ENCODE measurements at places on chromosomes 1 and 21.

- DNase-seq: no peak
These were observed 151.3 kb upstream of the GJB5 start for GRCh38 chr1:34603594-34603993.

DNA sequence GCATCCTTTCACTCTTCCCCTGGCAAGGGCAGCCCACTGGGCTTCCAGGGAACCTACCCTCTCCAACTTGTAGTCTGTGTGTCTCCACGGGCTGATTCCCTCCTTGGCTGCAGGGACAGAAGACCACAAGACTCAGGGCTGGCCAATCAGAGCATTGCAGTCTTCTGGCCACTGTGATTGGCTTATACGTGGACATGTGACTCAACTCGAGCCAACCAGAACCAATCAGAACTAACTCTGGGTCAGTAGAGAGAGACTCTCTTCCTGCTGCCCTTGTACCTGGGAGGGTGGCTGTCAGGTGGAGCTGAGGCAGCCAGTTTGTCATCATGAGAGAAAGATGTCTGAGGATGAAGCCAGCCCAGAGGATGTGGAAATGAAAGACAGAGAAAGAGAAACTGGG is 64.0 kb downstream of the DHRS3 start:
- DNase-seq: no peak

DNA sequence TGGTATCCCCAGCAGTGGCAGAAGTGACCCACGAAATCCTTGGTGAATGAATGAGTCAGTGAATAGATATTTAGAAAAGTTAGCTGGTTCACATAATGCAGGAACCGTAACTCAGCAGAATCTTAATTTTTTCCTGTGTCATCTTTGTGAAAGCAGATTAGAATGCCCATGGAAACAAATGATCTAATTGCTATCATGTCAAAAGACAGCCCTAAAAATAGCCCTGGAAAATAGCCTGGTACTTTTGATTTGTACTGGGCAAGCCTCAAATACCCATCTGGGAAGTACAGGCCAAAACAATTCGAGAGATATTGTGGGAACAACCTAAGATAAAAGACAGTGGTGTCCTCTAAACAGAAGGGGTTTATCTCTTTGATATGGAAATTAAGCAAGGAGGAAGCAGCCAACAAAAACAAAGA is 21.1 kb downstream of the FYB2 start:
- DNase-seq: peak; percentile 23

DNA sequence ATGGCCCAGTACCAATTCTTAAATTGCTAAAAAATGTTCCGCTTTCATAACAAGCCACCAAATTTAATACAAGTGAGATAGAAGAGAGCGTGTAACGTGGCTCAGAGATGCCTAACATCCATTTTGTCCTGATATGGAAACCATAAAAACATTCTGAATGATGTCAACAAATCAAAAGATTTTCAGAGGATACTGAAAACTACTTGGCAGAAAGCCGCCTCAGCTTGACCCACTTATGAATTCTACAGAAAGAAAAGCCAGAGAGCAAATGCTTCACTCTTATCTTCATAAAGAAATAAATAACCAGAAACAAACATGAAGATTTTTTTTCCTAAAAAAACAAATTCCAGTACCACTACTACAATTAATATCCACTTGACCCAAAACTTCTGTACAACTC is 41.2 kb downstream of the OMA1 start:
- no peak for DNase-seq

- DNase-seq: no peak
These were observed 132.4 kb downstream of the HMGB4 start for GRCh38 chr1:33996281-33996680.

GRCh38 chr1:30371179-30371788 is 352.1 kb downstream of the MATN1 start:
- DNase-seq: no peak

DNA sequence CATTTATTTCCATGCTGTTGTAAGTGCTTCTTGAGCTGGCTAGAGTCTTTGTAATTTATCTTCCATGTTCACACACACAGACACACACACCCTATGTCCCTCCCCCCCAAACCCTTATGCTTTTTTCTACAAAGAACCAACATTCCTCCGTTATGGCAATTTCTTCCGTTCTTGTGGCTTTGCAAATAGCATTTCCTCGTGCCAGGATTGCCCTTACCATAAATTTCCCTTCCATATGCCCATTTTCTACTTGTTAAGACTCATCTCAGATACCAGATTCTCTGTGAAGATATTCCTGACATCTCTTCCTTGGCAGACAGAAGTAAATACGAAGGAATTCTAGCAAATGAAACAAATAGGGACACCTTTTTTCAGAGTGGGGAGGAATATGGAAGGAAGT is 26.0 kb downstream of the RALGPS2 start:
- no peak for DNase-seq

DNA sequence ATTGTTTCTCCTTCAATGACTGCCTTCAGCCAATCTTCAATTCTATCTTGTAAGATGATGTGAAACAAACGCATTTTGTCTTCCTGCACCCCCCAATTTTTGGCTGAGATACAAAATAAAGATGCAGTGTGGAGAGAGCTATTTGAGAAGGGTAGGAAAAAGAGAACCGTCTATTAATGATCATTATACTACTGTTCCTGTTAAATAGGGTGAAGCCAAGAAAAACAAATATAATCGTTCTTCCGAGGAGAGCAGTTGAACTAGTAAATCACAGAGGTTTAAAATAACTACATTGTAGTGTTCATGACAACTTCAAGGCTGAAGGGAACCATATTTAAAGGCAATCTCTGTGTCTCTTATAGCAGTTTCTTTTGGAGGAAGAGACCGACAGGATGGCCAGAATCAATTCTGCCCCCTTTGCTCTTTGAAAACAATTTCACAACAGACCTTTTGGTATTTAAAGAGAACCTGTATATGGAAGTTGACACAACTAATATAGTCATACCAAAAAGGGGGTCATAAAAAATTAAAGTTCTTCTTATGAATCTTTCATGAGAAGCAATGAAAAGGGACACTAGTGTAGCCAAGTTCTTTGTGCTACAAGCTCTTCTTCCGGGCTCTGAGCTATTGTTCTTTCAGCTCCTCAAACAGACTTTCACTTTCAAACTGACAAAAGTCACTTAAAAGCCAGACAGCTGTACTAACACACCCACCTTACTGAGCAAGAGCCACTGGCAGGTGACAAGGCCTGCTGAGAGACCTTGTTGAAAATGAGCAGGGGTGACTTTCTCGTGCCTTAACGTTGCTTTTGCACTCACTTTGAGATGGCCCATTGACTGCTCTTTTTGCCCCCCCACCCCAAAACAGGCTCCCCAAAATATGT is 30.9 kb downstream of the PROX1 start:
- no peak for DNase-seq

GRCh38 chr1:230898748-230899147 is 30.4 kb upstream of the C1orf198 start:
- DNase-seq: no peak

DNA sequence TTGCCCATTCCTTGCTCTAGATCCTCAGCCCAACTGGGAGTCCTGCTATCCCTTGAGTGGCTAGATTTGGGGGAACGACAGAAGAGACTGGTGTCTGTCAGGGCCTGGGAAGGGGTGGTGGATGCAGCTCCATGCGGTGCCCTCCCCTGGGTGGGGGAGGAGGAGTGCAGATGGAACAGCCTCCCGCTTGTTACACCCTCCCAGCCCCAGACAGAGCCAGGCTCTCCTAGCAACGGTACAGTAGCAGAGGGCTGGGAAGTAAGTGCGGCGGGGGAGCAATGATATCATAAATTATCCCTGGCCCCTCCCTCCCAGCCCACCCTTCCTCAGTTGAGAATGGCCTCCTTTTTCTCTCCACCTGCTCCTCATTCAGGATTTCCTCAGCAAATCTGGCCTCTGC is 37.2 kb downstream of the RHBG start:
- DNase-seq: no peak

- DNase-seq: no peak
These were observed 136.4 kb downstream of the AKT3 start for GRCh38 chr1:243713470-243714186.
